ENCODE measurements at places on chromosomes 13 and 19.
A peak's percentile ranks its signal among the peaks of the same experiment; 100 is the strongest.

DNA sequence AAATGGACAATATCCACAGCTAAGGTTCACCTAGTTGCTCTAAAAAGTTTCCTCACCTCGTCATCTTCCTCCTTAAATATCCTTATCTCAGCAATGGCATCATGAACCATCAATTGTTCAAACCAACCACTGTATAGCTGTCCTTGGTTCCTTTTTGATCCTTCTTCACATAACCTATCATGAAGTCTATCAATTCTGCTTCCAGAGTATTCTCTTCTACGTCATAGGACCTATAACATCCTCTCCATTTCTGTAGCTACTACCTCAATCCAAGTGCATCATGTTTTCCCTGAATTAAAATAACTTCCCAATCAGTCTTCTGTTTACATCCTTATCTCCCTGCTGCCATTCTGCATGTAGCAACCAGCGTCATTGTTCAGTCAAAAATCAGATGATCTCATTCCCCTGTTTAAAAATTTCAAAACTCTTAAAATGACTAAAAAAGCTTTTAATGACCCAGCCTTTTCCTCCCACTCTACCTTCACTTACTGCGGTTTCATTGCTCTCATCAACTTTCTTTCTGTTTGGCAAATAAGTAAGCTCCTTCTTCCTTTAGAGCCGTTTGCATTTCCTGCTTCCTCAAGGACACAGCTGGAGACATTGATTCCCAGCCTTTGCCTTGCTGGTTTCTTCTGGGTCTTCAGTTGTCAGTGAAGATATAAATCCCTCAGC, 223.9 kb upstream of the MIR17HG start:
- no peak for DNase-seq

DNA sequence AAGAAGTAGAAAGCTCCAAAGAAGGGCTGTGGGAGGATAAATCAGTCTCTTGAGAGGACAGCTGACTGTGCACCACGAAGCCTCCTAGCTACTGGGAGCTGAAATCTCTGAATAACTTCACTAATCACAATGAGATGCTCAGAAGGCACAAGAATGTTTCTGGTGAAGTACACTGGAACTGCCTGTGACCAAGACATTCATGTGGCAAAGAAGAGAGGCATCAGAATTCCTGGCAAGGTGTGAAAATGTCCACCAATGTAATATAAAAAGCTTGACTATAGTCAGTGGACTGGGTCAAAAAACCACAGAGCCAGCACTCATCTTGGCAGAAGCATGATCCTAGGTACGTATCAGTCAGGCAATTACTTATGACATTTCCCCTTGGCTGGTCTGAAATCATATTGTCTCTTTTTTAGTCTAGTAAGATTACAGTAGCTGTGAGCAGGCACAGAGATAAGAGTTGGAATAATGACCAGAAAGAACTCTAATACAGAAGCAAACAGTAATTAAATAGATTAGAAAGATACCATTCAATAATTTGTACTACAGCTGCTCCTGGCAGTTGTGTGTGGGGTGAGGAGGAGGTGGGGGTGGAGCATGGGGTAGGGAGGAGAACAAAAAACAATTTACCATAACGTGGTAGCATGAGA, 434.7 kb downstream of the DIAPH3 start:
- DNase-seq = no peak

DNA sequence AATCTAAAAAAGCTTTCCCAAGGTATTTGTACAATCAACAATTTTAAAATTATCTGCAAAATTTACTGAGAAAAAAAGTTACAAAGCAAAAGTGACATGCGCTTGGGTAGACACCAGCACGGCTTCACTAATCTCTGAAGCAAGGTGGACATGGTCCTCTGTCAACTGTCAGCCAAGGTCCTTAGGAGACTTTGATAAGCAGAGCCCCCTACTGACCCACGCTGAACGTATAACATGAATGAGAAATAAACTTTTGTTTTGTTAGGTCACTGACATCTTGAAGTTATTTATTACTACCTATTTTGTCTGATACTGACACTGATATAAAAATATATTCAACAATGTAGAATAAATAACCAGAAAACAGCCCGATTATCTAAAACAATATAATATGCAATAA, 100.7 kb upstream of the OBI1 start:
- DNase-seq = no peak

DNA sequence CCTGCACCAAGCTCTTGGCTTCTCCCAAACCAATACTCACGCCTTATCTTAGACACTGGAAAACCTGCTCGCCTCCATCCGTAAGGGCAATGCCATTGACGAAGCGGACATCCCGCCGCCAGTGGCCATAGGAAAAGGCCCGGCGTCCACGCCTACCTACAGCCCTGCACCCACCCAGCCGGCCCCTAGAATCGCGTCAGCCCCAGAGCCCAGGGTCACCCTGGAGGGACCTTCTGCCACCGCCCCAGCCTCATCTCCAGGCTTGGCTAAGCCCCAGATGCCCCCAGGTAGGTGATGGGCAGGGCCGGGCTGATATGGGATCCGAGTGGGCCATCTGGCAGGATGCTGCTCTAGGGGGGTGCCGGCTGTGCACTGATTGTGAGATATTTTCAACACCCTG, 7.4 kb downstream of the CC2D1A start:
- DNase-seq = no peak

- DNase-seq = no peak
Observed at GRCh38 chr13:79837741-79838450, 356.9 kb downstream of the NDFIP2 start.

DNA sequence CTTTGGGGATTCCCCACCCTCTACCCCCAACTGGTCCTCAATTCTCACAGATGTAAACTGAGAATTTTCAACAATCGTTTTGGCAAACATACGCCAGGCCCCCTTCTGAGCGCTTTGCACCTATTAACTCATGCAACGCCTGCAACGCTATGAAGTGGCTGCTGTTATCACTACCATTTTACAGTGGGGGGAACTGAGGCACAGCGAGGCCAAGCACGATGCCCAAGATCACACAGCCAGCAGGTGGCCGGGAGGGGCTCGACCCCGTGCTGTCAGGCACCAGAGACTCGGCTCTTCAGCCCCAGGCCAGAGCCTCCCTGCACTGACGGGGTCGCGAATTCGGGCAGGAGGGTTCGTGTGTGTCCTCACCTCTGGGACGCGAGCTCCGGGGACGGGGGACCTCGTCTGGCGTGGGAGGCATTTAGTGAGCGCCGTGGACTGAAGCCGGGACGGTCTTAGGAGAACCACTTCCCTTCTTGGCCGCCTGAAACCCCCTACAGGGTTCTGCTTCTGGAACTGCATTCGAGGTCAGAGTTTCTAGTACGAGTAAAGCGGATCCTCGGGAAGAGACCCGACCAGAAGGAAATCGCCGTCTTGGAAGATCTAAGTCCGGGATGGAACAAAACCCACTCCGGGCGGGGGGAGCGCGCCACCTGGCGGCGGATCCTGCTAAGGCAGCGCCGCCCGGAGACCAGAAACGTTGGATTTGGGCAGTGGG, 21.0 kb downstream of the ZNF114 start:
- DNase-seq = peak; percentile 89

Data from activated CD8-positive, alpha-beta memory T cell treated with anti-CD3 and anti-CD28 coated beads for 24 hours (primary cell).